ENCODE measurements at places on chromosomes 16 and 17.

- DNase-seq: peak; percentile 20
Measured at GRCh38 chr16:84115919-84116719, 623 bp downstream of the MBTPS1 start.

DNA sequence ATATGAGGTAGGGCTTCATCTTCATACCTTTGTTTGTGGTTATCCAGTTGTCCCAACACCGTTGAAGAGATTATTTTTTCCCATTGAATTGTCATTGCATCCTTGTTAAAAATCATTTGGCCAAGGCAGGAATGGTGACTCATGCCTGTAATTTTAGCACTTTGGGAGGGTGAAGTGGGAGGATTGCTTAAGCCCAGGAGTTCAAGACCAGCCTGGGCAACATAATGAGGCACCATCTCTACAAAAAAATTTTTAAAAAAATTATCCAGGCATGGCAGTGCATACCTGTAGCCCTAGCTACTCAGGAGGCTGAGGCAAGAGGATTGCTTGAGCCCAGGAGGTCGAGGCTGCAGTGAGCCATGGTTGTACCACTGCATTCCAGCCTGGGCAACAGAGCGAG, 223.9 kb downstream of the TANC2 start:
- DNase-seq: no peak

- no peak for DNase-seq
Measured at GRCh38 chr17:41956522-41956921, 10.1 kb upstream of the CNP start.

- DNase-seq: no peak
Measured at GRCh38 chr17:60695960-60696359, 18.3 kb downstream of the BCAS3 start.

DNA sequence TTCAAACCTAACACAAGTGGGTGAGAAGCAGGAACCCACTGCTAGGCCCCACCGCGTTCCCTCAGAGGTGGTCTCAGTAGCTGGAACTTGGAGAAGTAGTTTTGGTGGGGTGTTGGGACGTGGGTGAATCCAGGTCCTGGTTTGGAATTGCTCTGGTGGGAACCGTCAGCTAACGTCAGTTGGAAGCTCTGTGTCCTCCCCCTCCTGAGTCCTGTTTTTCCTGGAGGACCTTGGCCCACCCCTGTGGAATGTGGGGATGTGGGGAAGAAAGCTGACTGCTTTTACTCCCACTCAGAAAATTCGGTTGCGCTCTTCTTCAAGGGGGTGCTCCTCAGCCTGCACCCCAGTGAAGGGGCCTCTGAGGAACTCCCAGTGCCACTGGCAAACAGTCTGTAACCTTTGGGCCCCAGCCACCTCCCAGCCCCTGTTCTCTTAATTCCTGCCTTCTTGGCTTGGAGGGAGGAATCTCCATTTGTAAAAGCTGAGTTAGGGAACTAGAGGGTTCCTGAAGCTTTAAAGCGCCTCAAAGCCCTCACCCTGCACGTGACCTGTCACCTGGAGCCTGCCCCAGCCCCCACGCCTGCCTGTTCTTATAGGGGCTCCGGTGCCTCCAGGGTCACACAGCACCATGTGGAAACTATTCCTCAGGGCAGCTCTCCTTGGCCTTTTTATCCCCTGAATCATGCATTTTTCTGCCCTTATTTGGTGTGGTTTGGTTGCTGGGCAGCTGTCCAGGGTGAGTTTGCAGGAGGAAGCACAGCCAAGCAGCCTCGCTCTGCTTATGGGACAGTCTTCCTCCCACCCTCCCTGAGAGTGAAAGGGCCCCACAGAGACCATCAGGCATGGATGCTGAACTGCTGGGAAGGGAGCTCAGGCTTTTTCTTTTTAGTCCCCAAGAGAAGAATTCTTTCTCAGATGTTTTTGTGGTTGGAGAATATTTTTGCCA, 16.2 kb upstream of the NAGLU start:
- DNase-seq: no peak

GRCh38 chr17:45228763-45229539, 7.3 kb downstream of the FMNL1 start:
- no peak for DNase-seq

GRCh38 chr16:15037745-15038144, 18.1 kb downstream of the NTAN1 start:
- DNase-seq: no peak

DNA sequence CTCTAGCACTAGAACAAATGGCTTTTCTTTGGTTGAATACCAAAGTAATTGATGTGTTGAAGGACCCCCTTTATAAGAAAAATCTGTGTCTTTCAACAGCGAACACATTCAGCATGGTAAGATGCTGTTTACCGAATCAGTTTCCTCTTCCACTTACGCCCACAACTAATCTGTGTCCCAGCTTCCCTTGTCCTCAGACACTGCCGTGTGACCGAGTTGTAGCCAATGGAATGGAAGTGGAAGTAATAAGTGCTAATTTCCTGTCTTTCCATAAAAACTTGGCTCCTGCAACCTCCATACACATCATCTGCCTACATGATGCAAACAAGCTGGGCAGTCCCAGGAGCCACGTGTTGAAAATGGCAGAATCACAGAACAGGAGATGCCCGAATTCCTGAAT, 10.4 kb downstream of the CDIPT start:
- no peak for DNase-seq

- no peak for DNase-seq
Measured at GRCh38 chr16:58644765-58645487, 15.3 kb upstream of the CNOT1 start.

DNA sequence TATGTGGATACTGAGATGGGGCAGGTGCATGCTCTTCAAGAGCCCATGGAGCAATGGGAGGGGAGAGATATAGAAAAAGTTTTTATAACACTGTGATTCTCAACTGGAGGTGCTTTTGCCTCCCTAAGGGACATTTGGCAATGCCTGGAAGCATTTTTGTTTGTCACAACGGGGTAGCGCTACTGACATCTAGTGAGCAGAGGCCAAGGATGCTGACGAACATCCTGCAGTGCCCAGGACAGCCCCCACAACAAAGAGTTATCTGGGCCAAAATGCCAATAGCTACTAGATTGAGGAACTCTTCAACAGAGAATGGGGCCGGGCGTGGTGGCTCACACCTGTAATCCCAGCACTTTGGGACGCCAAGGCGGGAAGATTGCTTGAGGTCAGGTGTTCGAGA, 67.2 kb upstream of the CLEC3A start:
- DNase-seq: no peak

GRCh38 chr16:78681743-78682142, 582.3 kb downstream of the WWOX start:
- no peak for DNase-seq

- no peak for DNase-seq
Measured at GRCh38 chr17:83203073-83203471, 123.7 kb downstream of the METRNL start.

DNA sequence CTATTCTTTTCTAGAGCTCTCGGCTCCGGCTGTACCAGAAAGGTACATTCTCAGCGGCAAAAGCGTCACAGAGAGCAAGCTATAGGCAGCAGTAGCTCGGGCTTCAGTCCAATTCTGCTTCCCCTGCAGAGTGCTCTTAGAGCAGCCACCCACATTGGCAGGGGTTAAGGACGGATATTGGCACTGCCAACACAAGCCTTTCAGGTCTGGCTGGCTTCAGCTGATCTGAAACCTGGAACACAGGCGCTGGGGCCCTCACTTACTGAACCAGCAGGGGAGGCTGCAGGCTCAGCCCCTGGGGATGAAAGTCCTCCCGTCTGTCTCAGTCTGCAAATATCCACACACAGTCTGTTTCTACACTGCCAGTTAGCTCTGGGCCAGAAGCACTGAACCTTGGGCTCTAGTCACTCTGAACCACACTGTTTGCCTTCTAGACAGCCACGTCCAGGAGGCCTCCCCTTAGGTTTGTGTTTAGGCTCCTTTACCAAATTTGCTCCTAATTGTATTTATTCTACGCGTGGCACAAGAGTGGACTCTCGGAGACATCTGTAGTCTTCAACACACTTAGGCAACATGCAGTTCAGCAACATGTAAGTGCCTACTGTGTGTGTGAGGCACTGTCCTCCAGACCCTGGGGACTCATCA, 40.1 kb downstream of the HIC1 start:
- no peak for DNase-seq
